ENCODE measurements at places on chromosomes 12 and 14.

DNA sequence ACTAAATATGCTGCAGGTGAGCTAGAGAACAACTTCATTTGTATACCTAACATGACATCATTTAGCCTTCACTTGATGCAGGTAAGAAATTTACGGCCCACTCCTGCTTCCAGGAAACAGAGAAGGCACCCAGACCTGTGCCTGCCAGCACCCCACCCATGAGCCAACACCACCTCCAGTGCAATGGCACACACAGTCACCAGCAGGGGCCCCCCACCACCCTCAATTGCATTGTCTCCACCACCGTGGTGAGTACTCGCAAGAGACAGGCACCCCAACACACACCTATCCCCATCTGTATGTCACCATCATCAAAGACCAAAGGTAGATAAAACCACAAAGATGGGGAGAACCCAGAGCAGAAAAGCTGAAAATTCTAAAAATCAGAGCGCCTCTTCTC lies 107.6 kb downstream of the KLHL28 start:
- no peak for DNase-seq

DNA sequence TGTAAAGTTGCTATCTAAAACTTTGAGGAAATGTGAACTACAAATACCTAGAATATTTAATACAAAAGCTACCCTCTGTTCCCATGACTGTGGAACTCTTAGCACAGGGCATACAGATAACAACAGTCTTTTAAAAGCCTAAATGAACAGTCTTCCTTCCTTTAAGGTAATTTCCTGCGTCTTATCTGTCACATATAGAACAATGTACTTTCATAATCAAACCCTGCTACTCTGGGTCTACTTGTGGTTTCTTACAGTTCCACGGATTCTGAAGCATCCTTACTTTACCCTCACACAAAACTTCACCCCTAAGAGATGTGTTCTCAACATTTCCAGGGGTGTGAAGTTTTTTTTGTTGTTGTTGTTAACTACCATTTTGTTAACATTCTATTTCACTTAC lies 5.1 kb downstream of the PKP2 start:
- no peak for DNase-seq

DNA sequence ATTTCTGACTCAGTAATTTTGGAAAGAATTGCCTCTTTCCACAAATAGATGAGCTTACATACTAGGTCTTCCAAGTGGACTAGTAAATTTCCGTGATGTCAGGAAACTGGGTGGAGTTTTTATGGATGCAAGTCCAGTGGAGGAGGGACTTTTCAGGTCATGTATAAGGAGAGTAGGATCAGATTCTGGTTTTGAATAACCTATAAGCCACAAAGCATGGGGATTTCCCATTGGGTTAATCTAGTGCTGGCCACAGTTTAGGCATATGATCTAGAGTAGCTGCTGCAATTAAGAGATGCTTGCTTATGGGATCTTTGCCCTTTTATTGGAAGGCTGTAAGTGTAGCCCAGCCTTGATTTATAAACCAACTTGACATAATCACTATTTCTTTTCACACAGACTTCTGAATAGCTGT lies 33.8 kb downstream of the STK38L start:
- no peak for DNase-seq

- DNase-seq: no peak
Measured at GRCh38 chr12:118842866-118843265, 138.5 kb upstream of the SRRM4 start.

- DNase-seq: no peak
Measured at GRCh38 chr12:89236237-89236636, 116.1 kb downstream of the DUSP6 start.

- DNase-seq: no peak
Measured at GRCh38 chr14:101354726-101355125, 206.6 kb upstream of the DIO3 start.

DNA sequence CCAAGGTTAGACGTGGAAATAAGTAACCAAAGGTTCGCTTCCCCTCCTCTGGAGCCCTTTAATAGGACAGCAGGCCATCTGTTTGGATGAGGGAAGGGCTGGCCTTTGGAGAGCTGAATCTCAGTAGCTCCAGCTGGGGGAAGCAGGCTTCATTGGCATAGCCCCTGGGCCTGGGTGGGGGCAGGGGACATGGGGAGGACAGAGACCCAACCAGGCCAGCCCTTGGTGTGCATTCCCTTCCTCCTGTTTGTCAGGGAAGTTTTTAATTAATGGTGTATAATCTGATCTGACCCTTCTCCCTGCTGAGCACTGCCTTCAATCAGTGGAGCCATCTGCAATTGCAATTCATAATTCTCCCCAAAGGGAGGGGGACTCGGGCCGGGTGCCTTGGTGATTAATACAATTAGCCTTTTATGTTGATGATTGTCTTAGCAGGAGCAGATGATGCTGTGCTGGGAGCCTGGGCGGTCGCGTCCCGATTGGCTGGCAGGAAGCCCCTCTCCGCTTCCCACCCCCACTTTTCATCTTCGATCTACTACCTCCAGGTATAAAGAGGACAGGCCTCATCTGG lies 6.4 kb downstream of the AQP6 start:
- DNase-seq: no peak

- no peak for DNase-seq
Measured at GRCh38 chr12:67893022-67893580, 96.1 kb upstream of the IFNG-AS1 start.

DNA sequence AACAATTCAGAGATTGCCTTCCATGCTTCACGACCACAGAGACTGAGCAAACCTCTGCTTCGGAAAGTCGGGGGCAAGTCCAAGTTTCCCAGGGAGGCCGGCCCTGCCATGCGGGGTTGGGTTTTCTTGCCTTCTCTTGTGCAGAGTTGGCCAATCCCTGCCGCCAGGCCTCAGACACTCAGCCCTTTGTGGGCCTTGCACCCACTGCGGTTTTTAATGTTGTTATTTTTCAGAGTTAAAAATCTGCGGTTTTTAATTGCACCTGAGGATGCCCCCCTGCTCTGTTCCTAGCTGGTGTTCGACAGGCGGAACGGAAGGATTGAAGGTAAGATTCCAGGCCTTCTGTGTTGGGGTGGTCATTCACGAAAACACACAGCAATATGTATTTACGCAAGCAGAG lies 108.7 kb downstream of the CALM1 start:
- no peak for DNase-seq

- no peak for DNase-seq
Measured at GRCh38 chr12:95740751-95741150, 49.8 kb downstream of the NTN4 start.

- no peak for DNase-seq
Measured at GRCh38 chr12:19302100-19302640, 137.1 kb upstream of the AEBP2 start.

DNA sequence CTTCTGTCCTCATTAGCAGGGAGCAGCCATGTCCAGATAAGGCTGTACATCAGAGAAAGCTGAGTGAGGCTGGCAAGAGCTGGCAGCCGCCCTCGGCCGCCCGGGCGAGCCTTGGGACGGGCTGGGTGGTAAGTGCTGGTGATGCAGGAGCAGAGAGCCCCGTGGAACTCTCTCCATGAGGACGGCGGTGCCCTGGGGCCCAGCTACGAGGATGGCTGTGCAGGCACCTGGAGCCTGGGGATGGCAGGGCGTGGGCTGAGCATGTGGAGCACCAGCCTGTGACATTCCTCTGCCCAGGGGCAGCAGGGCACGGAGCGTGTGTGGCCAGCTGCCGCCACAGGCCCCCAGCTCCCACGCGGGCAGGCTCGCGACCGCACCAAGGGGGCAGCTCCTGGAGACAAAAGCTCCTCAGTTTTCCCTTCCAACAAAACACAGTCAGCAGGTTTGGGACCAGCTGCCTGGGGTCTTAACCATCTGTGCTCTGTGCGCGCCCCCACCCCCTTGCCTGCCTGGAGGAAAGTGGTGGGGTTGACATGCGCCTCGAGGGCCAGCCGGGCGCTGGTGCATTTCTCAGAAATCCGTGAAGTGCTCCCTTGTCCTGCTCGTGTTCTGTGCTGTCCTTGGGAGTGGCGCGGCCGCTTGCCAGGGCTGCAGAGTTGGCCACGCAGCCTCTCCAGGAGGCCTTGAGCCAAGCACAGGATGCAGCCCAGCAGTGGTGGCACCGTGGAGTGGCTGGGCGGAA lies 21.4 kb downstream of the PACS2 start:
- no peak for DNase-seq

DNA sequence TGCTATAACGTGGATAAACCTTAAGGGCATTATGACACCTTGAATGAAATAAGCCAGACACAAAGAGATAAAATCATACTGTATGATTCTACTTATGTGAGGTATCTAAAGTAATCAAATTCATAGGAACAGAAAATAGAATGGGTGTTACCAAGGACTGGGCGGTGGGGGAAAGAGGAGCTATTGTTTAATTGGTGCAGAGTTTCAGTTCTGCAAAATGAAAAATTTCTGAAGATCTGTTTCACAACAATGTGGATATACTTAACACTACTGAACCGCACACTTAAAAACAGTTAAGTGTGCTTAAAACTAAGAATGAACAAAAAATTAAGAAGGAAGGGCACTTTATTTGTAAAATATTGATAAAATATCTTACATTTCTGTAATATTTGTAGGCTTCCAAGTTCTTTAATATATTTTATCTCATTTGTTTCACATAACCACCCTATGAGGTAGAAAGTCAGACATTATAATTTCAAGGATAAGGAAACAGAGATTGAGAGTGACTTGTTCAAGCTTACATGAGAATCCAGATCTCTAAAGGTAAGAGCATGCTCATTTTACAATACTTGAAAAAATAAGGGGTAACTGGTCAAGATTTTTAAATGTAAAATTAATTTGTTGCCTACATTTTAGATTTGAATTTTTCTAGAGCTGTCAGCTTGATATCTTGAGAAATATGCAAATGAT lies 14.9 kb downstream of the LTA4H start:
- DNase-seq: no peak

GRCh38 chr12:102741196-102741595 lies 175.8 kb downstream of the PAH start:
- DNase-seq: no peak

- no peak for DNase-seq
Measured at GRCh38 chr14:100037353-100037752, 27.9 kb upstream of the EVL start.

DNA sequence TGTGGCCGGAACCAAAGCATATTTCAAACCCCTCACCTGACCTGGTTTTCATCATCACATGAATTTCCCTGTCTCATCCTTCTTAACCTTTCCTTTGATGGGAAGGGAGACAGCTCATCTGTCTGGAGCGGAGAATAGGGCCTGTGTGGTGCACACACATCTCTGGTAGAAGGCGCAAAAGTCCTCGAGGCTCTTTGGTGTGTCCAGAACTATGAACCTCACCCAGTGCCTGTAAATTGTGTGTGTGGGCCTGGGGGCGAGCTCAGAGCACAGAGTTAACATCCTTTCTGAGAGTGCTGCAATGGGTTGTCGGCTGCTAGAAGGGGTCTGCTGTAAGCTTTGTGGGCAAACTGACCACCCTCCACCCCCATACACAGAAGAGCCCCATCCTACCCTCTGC lies 749 bp downstream of the GALNT6 start:
- no peak for DNase-seq

- DNase-seq: no peak
Measured at GRCh38 chr14:54117396-54117795, 160.8 kb upstream of the BMP4 start.

DNA sequence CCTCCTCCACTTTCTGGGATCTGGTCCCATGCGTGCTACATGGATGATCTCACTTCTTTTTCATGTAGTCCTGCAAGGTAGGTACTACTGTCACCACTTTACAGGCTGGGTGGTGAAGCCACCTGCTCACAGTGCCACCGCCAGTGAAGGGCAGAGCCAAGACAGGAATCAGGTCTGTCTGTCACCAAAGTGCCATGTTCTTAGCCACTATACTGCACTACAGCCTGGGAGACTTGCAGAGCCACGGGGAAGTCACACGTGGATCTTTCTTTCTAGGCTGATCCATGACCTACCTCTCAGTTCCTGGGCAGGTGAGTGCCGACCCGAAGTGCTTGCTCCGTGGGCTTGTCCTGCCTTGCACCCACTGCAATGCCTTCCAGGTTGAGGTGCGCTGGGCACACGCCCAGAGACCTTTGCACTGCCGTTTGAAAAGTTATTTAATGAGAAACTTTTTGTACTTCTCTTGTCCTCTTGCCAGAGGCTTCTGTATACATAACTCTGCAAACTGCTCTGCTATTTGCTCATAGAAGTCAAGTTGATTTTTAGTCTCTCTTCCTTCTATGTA lies 19.7 kb upstream of the CLMN start:
- DNase-seq: no peak

- DNase-seq: no peak
Measured at GRCh38 chr12:53048033-53048779, 1.7 kb upstream of the TNS2 start.

DNA sequence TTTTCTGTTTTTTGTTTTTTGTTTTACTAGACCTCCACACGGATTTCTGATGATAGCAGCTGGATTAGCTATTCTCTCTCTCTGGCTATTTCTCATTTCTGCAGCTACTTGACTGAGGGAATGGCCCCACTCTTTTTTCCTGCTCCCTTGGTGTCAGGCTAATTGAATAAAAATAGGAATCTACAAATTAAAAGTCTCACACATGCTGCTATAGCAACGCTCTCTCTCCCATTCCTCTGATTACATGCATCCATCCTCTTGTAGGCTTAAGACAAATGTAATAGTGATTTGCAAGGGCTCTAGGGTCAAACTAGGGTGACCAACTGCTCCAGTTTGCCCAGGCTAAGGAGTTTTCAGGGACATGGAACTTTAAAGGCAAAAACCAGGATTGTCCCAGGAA lies 221.8 kb downstream of the PHLDA1 start:
- no peak for DNase-seq

DNA sequence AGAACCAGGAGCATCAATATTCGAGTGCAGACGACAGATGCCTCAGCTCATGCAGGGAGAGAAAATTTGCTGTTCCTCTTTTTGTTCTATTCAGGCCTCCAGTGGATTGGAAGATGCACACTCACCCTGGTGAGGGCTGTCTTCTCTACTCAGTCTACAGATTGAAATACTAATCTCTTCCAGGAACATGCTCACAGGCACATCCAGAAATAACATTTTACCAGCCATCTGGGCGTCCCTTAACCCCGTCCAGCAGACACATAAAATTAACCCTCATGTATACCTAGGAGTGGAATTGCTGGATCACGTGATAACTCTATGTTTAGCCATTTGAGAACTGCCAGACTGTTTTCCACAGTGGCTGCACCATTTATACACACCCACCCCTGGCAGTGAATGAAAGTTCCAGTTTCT lies 4.5 kb upstream of the OAS2 start:
- no peak for DNase-seq

GRCh38 chr14:68181519-68182326 lies 362.1 kb downstream of the RAD51B start:
- DNase-seq: no peak

GRCh38 chr12:29448157-29448556 lies 49.3 kb downstream of the OVCH1 start:
- DNase-seq: no peak

GRCh38 chr12:57781244-57781643 lies 1.3 kb upstream of the TSFM start:
- DNase-seq: peak; percentile 36

- DNase-seq: no peak
Measured at GRCh38 chr14:44995196-44995595, 33.2 kb downstream of the TOGARAM1 start.
